ENCODE measurements at places on chromosomes 1 and 21.

DNA sequence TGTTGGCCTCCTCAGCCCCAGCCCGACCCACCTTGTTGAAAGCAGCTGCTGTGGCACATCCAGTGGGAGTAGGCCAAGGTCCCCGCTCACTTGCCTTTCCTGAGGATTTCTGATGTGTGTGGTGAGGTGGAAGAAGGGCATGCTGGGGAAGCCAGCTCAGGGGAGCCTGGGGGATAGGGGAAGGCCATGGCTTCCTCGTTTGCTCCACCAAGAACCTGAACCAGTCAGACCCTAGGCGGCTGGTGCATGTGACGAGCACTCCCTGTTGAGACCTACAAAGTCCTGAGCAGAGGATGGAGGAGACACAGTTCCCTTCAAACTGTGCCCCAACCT, 38.0 kb upstream of the SLC30A1 start:
- DNase-seq = no peak

GRCh38 chr1:41009466-41009865, 12.1 kb downstream of the SLFNL1 start:
- DNase-seq = no peak

GRCh38 chr1:12464598-12465056, 153.4 kb downstream of the DHRS3 start:
- DNase-seq = no peak

GRCh38 chr1:195946500-195946899, 661.7 kb downstream of the KCNT2 start:
- no peak for DNase-seq

GRCh38 chr1:189958756-189959155, 518.9 kb downstream of the BRINP3 start:
- DNase-seq = no peak

- DNase-seq = no peak
Measured at GRCh38 chr1:230140221-230141020, 73.4 kb downstream of the GALNT2 start.

DNA sequence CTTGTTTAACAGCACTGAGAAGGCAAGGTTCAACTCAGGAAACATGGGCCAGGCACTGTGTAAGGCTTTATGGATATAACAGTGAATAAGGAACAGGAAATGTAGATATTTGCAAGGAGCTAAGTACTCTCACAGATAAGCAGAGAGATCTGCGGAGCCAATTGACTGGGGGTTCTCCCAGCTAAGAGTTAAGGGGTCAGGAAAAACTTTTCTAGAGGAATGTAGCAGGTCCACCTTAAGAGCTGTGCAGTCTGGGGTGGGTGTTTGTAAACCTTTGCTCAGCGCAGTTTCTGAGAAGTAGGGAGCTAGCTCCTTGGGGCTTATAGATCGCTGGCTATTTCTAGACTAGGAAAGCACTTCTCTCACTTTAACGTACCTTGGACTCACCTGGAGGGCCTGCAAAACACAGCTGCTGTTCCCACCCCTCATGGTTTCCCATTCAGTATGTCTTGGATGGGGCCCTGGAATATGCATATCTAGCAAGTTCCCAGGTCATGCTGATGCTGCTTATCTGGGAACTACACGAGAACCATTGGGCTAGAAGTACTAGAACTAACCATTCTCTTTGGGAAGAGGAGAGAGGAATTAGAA, 51.7 kb downstream of the TLCD4 start:
- DNase-seq = no peak

GRCh38 chr21:14616380-14617039, 70.4 kb upstream of the SAMSN1 start:
- no peak for DNase-seq

- DNase-seq = peak; percentile 32
Measured at GRCh38 chr1:116878804-116879477, 30.8 kb upstream of the PTGFRN start.

DNA sequence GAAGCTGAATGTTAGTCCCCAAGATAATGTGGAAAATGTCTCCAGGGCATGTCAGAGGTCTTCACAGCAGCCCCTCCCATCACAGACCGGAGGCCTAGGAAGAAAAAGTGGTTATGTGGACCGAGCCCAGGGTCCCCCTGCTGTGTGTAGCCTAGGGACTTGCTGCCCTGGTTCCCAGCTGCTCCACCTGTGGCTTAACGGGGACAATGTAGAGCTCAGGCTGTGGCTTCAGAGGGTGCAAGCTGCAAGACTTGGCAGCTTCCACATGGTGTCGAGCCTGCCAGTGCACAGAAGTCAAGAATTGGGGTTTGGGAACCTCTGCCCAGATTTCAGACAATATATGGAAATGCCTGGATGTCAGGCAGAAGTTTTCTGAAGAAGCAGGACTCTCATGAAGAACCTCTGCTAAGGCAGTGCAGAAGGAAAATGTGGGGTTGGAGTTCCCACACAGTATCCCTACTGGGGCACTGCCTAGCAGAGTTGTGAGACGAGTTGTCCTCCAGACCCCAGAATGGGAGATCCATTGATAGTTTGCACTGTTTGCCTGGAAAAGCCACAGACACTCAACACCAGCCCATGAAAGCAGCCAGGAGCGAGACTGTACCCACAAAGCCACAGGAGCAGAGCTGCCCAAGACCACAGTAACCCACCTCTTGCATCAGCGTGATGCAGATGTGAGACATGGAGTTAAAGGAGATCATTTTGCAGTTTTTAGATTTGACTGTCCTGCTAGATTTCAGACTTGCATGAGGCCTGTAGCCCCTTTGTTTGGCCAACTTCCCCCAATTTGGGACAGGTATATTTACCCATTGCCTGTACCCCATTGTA, 204.9 kb downstream of the MRPL39 start:
- DNase-seq = no peak

- no peak for DNase-seq
Measured at GRCh38 chr1:159282118-159282517, 20.0 kb upstream of the FCER1A start.

GRCh38 chr21:35145626-35146233, 96.6 kb upstream of the RUNX1 start:
- DNase-seq = no peak

GRCh38 chr1:7447093-7447492, 324.0 kb upstream of the VAMP3 start:
- DNase-seq = no peak

DNA sequence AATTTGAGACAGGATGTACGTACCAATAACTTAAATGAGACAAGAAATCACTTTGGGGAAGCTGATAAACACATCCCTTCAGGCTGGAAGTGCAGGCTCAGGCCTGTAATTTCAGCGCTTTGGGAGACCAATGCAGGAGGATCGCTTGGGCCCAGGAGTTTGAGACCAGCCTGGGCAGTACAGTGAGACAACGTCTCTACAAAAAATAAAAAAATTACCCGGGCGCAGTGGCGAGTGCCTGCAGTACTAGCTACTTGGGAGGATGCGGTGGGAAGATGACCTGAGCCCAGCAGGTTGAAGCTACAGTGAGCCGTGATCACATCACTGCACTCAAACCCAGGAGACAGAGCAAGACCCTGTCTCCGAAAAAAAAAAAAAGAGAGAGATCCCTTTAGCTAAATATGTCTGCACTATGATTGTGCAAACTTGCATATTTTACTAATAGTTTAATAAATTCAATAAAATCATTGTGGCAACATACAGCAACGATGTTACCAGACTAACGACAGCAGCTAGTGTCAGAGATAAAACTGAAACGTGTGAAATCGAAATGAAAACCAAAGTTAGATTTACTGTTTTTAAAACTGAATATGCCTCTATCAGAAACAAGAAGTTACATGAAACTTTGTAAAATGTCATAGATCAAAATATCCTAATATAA, 54.7 kb downstream of the CD2 start:
- DNase-seq = no peak

- no peak for DNase-seq
Measured at GRCh38 chr1:40267767-40268187, 9.7 kb downstream of the ZMPSTE24 start.

DNA sequence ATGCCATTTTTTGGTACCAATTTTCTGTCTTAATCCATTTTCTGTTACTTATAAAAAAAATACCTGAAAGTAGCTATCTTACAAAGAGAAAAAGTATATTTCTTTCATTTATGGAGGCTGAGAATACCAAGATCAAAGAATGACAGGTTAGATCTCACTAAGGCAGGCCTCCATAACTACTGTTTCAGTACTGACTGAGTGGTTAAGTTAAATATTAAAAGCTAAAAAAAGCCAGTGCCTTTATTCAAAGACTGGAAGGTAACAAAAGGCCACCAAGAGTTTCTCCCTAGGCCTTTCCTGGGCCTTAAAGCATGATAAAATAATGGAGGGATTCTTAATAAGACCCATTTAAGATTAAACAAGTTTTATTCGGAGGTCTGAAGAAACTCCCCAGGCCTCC, 687.7 kb upstream of the ADGRL4 start:
- DNase-seq = no peak

- no peak for DNase-seq
Measured at GRCh38 chr1:185840880-185841279, 106.7 kb downstream of the HMCN1 start.

GRCh38 chr1:166032572-166033371, 134.0 kb downstream of the FAM78B start:
- DNase-seq = no peak

DNA sequence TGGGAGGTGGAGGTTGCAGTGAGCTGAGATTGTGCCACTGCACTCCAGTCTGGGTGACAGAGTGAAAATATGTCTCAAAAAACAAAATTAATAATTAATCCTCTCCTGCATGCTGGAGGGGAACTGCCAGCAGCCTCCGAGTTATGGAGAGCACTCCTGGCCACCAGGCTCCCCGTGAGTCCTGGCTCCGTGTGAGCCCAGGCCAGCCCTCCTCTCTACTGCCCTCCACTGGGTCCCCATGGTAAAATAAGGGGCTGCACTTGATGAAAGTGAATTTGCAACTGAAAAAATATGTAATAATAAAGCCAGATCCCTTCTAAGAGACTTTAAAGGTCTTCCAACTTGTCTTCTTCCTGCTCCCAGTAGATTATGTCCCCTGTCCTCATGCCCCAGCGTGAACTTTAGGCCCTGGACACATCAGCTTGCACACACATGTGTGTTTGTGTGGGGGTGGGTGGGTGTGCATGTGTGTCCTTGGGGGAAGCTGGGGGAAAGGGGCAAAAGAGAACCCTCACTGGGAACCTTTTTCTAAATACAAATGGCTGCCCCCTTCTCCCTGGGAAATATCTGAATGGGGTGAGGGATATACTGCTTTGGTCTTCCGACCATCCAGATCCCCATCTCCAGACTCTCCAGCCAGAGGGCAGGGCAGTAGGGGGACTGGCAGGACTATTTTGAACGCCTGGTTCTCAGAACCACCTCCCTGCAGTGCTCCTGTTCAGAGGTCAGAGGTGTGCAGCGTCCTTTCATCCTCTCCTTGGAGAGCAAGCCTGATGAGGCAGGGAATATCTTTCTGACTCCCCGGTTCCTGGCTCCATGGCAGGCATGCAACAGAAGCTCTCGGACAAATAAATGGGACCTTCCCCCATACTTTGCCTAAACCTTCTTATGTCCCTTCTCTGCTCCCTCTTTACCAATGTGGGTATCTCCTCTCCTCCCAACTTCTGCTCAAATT, 26.2 kb downstream of the NEK2 start:
- peak; percentile 74 for DNase-seq
